Body of pancreas (tissue), 4 donors: ENCODE measurements at places on chromosomes 1 and 21. TPM values are rescaled to one million over a fixed set of nuclear protein-coding genes. Genes with fewer than 3 reads are reported as not detected.
A peak's percentile ranks its signal among the peaks of the same experiment; 100 is the strongest.

- peak; percentile 46 for DNase-seq
These were observed 4.5 kb upstream of the PLCH2 start for GRCh38 chr1:2471587-2472001.

DNA sequence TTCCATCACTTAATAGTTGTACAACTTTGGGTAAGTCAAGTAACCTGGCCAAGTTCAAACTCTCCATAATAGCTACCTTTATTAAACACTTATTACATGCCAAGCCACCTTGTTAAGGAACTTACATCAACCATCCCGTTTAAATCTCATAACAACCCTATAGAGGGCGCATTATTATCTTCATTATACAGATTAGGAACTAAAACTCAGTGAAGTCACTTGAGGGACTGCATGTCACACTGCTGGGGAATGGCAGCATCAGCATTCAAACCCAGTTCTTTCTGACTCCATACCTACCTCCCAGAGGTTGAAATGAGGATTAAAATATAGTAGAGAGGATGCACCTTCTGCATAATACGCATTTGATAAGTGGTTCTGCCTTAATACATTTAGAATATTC is 47.1 kb upstream of the PLA2G2C start:
- no peak for DNase-seq

DNA sequence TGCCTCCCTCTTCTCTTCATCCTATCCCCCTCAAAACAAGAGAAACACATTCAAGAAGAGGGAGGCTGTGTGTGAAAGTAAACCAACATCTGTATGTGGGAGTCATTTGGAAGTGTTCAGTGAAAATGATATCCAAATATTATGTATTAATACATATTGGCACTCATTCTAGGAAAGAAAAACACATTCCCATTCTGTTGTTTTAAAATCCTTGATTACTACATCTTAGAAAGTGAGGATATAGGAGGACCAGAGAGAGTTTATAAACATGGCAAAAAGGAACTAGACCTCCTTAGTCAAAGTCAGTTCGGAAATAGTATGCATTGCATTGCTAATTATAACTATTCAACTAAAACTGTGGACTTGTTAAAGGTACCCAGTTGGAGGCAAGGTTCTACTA is 786.6 kb downstream of the ADGRL2 start:
- DNase-seq: no peak

GRCh38 chr1:238466459-238466858 is 575.7 kb upstream of the ZP4 start:
- DNase-seq: no peak

DNA sequence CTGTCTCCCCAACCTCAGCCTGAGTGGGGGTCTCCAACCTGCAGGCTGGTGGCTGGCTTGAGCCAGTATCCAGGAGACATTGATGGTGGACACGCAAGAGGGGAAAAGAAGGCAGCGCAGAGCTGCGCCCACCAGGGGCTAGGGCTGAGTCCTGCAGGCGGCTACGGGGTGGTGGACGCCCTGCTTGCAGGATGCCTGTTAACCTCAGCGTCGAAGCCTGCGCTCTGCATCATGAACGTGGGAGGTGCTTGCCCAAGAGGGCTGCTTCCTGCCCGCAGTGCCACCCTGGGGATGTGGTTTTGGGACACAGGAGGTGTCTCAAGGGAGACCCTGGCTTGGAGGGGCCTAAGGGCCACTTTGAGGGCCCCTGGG is 11.6 kb downstream of the CFAP410 start:
- no peak for DNase-seq

- peak; percentile 34 for DNase-seq
These were observed 1.3 kb downstream of the EDARADD start for GRCh38 chr1:236395230-236395946.

The TNFRSF9 gene
- total RNA-seq: not detected

- DNase-seq: no peak
These were observed 261.2 kb downstream of the PTPRU start for GRCh38 chr1:29497395-29498125.

DNA sequence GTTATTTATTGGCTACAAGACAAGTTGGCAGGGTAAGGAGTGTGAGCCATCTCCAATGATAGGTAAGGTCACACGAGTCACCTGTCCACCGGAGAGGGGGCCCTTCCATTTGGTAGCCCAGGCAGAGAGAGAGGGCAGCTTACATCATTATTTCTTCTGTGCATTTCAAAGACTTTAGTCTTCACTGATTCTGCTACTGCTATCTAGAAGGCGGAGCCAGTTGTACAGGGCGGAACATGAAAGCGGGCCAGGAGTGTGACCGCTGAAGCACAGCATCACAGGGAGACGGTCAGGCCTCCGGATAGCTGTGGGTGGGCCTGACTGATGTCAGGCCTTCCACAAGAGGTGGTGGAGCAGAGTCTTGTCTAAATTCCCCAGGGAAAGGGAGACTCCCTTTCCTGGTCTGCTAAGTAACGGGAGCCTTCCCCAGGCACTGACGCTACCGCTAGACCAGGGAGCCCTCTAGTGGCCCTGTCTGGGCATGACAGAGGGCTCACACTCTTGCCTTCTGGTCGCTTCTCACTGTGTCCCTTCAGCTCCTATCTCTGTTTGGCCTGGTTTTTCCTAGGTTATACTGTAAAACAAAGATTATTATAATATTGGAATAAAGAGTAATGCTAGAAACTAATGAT is 36.7 kb downstream of the ZNF695 start:
- peak; percentile 65 for DNase-seq

The AVPR1B gene
- total RNA-seq: not detected
